MCF 10A (cell line): ENCODE measurements at places on chromosomes 2 and 18.

DNA sequence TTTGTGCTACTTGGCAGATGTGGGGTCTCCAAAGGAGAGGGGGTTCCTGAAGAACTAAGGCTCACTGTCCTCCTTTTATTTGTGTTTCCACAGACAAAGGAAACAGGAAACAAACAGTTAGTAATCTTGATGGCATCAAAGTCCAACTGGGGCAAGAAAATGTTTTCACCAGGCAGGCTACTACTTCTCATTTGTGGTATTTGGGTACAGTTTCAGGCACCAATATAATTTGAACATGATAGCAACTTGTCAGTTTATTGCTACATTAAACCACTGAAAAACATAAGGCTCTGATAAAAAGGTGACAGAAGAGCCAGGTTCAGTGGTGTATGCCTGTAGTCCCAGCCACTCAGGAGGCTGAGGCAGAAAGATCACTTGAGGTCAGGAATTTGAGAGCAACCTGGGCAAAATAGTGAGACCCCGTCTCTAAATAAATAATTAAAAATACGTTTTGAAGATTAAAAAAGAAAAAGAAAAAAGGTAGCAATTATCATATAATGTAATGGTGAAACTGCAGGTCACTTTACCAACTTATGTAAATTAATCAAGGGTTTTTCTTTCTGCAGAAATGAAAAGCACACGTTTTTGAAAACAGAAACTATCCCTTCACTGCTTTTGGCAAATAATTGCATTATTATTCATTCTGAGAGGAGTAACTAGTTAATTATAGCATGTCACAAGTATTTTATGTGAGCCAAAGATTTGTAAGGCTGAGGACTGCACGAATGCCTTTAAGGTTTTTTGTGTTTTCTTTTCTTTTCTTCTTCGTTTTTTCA, 157.5 kb upstream of the CAVIN2 start:
- no peaks in the 10 kb centered on the region for H3K36me3 ChIP-seq
- no peak for DNase-seq
- no peaks in the 10 kb centered on the region for H3K27me3 ChIP-seq
- no peak overlapping the region for H3K4me3 ChIP-seq
- H3K27ac ChIP-seq, result no peak overlapping the region

GRCh38 chr2:211035548-211036185, 479.3 kb downstream of the CPS1 start:
- DNase-seq, result peak; percentile 58
- H3K4me1 ChIP-seq, result peaks cover 6% of the 10 kb centered on the region
- no peak overlapping the region for H3K27ac ChIP-seq
- H3K27me3 ChIP-seq, result peaks cover 81% of the 10 kb centered on the region
- H3K36me3 ChIP-seq, result no peaks in the 10 kb centered on the region
- H3K4me3 ChIP-seq, result no peak overlapping the region

- no peak overlapping the region for H3K4me3 ChIP-seq
- DNase-seq, result no peak
- H3K27me3 ChIP-seq, result peaks cover 42% of the 10 kb centered on the region
These were observed 17.1 kb downstream of the RNF144A start for GRCh38 chr2:6934345-6934744.

DNA sequence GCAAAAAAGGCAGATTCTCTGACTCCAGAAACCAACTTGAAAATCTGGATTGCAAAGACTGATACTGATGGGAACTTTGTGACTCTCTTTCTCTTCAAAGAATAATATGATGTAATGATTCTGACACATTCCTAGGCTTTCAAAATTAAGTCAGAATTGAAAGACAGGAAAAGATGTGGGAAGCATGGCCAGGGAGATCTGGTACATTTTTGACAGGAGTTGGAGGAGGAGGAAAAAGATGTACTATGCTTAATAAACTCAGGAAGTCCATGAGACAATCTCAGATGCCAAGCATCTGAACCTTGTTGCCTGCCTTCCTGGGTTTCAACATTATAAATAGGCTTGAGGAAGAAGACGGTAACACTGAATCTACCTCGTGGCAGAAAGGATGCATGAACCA, 34.2 kb downstream of the KLF7 start:
- no peak overlapping the region for H3K4me3 ChIP-seq
- DNase-seq, result no peak
- H3K4me1 ChIP-seq, result peaks cover 64% of the 10 kb centered on the region

DNA sequence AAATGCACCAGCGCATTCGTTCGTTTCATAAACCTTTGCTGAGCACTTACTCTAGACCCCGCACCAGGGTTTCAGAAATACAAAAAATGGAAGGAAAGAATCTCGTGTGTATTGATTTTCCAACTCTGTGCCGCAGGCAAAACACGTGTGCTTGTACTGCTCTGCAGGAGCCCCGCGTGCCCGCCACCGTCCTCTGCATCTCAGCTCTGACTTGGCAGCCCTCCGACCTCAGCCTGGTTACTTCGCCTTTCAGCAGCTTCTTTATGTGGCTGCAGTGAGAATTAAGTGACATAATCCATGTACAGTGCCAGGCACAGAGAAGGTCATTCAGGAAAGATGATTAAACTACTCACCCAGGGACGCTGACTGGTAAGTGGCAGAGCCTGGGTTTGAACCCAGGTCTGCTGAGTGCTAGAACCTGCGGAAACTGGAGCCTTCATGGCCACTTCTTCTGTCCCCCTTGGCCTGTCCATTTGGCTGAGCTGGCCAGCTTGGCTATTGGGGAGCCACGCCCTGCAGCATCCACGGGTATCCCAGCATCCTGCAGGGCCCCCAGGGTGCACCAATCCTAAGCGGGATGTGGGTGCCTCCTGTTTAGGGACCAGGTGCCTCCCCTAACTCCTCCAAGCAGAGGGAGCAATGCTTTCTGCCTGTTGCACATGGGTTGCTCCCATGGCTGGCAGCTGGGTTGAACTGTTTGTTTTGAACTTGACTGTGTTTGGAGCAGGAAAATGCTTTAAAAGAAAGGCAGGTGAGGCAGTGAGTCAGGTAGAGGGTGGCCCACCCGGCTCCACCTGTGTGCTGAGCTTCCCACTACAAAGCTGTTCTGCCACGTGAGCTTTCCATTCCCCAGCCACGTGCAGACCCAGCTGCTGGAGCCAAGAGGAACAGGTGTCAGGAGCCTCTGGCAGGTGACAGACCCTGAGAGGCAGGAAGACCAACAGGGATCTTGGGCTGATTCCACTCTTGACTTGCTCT, 34.3 kb downstream of the INHBB start:
- no peaks in the 10 kb centered on the region for H3K36me3 ChIP-seq
- H3K27me3 ChIP-seq, result peaks cover 18% of the 10 kb centered on the region
- no peak overlapping the region for H3K27ac ChIP-seq
- no peak overlapping the region for H3K4me3 ChIP-seq
- H3K4me1 ChIP-seq, result no peaks in the 10 kb centered on the region
- no peak for DNase-seq

DNA sequence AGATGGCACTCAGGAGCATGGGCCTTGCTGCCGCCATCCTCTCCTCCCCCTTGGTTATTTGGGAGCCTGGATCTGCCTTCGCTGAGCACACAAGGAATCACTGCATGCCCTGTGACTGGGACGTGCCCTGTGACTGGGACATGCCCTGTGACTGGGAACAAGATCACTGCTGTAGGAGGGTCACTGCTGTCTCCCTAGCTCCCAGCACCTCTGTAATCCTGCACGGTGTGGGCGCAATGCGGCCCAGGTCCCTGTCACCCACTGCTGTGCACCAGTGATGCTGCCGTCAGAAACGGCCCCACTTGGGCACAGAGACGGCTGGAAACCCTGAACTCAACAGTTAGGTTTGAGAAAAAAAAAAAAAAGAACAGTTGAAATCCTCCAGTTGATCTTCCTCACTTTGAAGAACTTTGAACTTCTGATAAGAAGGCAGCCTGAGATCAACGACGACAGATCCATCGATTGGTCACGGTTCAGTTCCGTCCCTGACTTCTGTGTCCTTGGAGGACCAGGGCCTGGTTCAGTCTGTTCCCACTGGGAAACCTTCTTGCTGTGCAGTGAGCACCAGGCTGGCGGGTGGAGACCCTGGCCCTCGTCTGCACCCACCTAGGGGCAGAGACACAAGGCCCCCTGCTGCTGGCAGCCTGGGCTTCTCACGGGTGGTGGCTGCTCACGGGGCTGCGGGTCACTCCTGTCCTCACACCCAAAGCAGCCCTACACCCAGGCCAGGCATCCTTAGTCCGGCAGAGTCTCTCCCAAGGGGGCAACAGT, 125.9 kb downstream of the PXDN start:
- no peaks in the 10 kb centered on the region for H3K27me3 ChIP-seq
- peaks cover 25% of the 10 kb centered on the region for H3K4me1 ChIP-seq
- no peak overlapping the region for H3K27ac ChIP-seq
- no peak for DNase-seq
- H3K4me3 ChIP-seq, result no peak overlapping the region
- H3K36me3 ChIP-seq, result no peaks in the 10 kb centered on the region

- peaks cover 12% of the 10 kb centered on the region for H3K36me3 ChIP-seq
- H3K27me3 ChIP-seq, result no peaks in the 10 kb centered on the region
- no peak overlapping the region for H3K4me3 ChIP-seq
- H3K27ac ChIP-seq, result peak overlapping the region; percentile 90
These were observed 122.1 kb upstream of the FOSL2 start for GRCh38 chr2:28270456-28271152.

DNA sequence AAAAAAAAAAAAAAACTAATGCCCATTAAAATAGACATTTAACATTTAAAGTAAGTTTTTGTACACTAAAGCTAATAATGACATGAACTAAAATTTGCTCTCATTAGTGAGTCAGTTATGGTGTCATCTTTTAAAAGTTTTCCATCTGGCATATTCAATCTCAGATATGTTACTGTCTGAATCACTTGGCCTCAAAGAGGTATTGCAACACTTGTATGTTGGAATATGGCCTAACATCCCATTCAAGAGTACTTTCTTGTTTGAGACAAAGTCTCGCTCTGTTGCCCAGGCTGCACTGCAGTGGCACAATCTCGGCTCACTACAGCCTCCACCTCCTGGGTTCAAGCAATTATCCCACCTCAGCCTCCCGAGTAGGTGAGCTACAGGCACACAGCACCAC, 169.7 kb downstream of the TMEM163 start:
- H3K27ac ChIP-seq, result no peak overlapping the region
- peaks cover 16% of the 10 kb centered on the region for H3K27me3 ChIP-seq
- H3K4me1 ChIP-seq, result no peaks in the 10 kb centered on the region
- no peak overlapping the region for H3K4me3 ChIP-seq
- H3K36me3 ChIP-seq, result peaks cover 4% of the 10 kb centered on the region
- peak; percentile 61 for DNase-seq

- peaks cover 29% of the 10 kb centered on the region for H3K4me1 ChIP-seq
- no peaks in the 10 kb centered on the region for H3K27me3 ChIP-seq
- peak; percentile 55 for DNase-seq
- H3K36me3 ChIP-seq, result peaks cover 6% of the 10 kb centered on the region
- no peak overlapping the region for H3K4me3 ChIP-seq
These were observed 281.0 kb downstream of the PRKCE start for GRCh38 chr2:45932278-45932975.

GRCh38 chr18:35864916-35865315, 107.6 kb upstream of the RMP24 start:
- no peak for DNase-seq
- peaks cover 6% of the 10 kb centered on the region for H3K4me1 ChIP-seq
- no peak overlapping the region for H3K27ac ChIP-seq
- H3K4me3 ChIP-seq, result no peak overlapping the region

DNA sequence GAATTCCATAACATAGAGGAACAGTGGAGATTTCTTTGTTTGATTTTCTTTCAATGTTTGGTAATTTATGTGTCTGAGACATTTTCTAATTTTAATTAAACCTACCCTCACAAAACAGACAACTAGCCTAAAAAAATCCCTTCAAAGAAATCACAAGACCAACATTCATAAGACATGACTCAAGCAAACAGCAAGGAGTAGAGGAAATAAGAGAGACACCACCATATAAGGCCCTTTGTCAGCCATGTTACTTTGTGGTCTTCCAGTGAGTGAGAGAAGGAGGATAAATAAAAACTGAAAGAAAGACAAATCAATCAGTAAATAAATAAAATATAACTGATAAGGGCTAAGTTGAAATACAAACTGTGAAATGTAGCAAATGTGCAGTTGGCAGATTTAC, 830.8 kb upstream of the SLC39A10 start:
- H3K4me3 ChIP-seq, result no peak overlapping the region
- no peak for DNase-seq
- no peaks in the 10 kb centered on the region for H3K4me1 ChIP-seq
- H3K27ac ChIP-seq, result no peak overlapping the region
- H3K27me3 ChIP-seq, result no peaks in the 10 kb centered on the region

DNA sequence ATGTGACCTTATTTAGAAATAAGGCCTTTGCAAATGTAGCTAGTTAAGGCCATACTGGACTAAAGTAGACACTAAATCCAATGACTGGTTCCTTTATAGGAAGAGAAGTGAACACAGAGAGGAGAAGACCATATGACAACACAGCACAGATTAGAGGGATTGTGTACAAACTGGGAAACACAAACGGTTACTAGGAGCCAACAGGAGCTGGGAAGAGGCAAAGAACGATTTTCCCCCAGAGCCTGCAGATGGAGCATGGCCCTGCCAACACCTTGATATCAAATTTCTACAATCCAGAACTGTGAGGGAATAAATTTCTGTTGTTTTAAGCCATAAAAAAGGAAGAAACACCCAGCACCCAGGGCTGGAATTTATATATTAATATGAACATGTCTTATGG, 38.7 kb upstream of the COL5A2 start:
- H3K4me1 ChIP-seq, result peaks cover 30% of the 10 kb centered on the region
- no peaks in the 10 kb centered on the region for H3K36me3 ChIP-seq
- H3K27ac ChIP-seq, result peak overlapping the region; percentile 67
- DNase-seq, result no peak
- H3K4me3 ChIP-seq, result no peak overlapping the region
- no peaks in the 10 kb centered on the region for H3K27me3 ChIP-seq

DNA sequence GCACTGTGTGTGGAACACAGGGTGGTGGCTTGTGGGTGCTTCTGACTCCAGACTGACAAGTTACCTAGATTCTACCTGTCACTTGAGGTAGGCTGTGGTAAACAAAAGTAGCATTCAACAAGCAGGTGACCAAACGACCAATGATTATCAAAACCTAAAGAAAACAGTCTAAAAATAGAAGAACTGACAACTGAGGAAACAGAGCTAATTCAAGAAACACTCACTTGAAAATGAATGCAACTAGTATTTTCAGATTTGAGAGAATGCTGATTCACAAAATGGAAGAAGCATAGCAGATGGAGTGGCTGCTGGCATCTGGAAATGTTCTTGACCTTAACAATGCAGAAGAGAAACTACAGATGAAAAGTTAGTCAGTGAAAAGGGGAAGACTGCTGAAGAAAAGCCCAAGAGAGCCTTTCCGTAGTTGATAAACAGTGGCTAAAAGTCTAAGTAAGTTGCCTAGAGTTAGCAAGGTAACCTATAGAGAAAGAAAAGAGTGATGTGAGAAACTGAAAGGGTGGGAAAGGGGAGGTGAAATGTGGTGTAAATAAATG, 170.4 kb downstream of the NCK2 start:
- H3K36me3 ChIP-seq, result no peaks in the 10 kb centered on the region
- H3K27me3 ChIP-seq, result no peaks in the 10 kb centered on the region
- no peak overlapping the region for H3K27ac ChIP-seq
- H3K4me1 ChIP-seq, result peaks cover 9% of the 10 kb centered on the region
- no peak overlapping the region for H3K4me3 ChIP-seq

- peaks cover 9% of the 10 kb centered on the region for H3K4me1 ChIP-seq
- no peak overlapping the region for H3K27ac ChIP-seq
- DNase-seq, result peak; percentile 2
- no peaks in the 10 kb centered on the region for H3K27me3 ChIP-seq
- H3K4me3 ChIP-seq, result no peak overlapping the region
- no peaks in the 10 kb centered on the region for H3K36me3 ChIP-seq
These were observed 27.6 kb downstream of the PAX8 start for GRCh38 chr2:113251118-113251517.

GRCh38 chr2:219495531-219496122, 3.1 kb upstream of the GMPPA start:
- H3K27ac ChIP-seq, result no peak overlapping the region
- no peaks in the 10 kb centered on the region for H3K27me3 ChIP-seq
- peaks cover 19% of the 10 kb centered on the region for H3K4me1 ChIP-seq
- peak; percentile 72 for DNase-seq
- H3K4me3 ChIP-seq, result no peak overlapping the region
